ENCODE measurements at places on chromosomes 4 and X. TPM values are rescaled to one million over a fixed set of nuclear protein-coding genes. Genes with fewer than 3 reads are reported as not detected.

- no peak overlapping the region for H3K27ac ChIP-seq
- H3K4me3 ChIP-seq: no peak overlapping the region
- H3K27me3 ChIP-seq: no peaks in the 10 kb centered on the region
- no peaks in the 10 kb centered on the region for H3K4me1 ChIP-seq
- H3K36me3 ChIP-seq: no peaks in the 10 kb centered on the region
- DNase-seq: no peak
Observed at GRCh38 chr4:111046811-111047210, 423.9 kb upstream of the PITX2 start.

DNA sequence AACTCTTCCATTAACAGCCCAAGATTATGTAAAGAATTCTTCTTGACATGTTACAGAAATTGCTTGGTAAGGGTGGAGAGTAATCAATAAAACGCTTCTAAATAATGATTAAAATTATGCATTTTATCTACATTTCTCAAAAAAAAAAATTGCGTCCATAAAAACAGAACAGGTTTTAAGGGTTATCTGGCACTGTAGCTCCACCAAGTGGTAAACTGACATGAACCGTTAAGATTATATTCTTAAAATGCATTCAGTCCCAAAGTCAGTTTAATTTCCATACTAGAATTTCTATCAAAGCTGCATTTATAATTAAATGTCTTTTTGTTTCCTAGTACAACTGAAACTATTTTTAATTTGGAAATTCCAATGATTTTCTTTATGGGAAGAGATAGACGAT is 214.0 kb upstream of the UGT8 start:
- no peak overlapping the region for H3K4me3 ChIP-seq
- H3K36me3 ChIP-seq: no peaks in the 10 kb centered on the region
- H3K27ac ChIP-seq: no peak overlapping the region
- H3K27me3 ChIP-seq: no peaks in the 10 kb centered on the region

DNA sequence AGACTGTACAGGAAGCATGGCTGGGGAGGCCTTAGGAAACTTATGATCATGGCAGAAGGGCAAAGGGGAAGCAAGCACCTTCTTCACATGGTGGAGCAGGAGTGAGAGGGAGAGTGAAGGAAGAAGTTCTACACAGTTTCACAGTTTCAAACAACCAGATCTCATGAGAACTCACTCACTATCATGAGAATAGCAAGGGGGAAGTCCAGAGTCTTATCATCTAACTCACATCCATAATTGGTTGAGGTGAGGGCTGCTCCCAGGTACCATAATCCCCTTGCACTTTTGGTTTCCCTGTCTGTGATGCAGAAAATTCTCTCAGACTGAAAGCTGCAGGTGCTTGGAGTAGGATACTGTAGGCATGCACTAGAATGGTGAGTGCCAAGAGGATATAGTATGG is 233.8 kb upstream of the CPEB2 start:
- H3K4me3 ChIP-seq: no peak overlapping the region
- H3K4me1 ChIP-seq: no peaks in the 10 kb centered on the region
- DNase-seq: no peak
- no peaks in the 10 kb centered on the region for H3K27me3 ChIP-seq

DNA sequence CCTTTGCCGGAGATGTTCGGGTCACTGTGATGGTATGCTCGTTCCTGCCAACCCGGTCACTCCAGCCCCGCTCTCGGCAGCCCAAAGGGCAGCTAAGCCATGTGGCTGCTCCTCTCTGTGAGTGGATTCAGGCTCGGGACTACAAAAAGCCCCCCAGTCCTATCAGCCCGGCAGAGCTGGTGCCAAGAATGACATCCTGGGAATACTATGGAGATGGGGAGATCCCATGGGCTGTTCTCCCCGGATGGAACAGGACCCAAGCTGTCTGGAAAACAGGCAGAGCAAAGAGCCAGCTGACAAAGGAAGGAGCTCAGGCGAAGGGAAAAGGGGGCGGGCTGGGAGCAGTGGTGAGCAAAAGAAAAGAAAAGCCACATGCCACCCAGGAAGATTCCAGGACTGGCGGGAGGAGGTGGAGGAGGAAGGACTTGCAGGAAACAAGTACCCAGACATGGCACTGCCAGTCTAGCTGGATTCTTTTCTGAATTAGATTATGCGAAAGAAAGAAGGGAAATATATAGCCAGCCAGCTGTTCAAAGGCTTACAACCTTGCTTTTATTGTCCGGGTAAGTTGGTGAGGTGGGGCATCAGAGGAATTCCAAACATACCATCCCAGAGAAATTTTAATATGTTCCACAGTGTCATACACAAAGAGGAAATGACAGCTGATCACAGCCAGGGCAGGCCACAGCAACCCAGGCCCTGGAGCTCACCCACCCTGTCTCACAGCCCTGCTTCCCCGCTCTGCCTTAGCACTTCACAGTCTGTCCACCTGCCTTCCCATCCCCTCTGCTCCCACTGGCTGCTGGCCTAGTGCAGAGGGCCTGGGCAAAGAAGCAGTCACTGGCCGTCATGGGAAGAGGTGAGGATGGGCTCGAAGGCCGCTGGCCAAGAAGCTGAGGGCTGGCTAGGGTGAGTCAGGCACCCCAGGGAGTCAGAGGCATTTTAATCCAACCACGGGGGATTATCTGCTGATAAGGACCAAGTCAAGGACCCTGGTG is 3.4 kb downstream of the NDP start:
- no peaks in the 10 kb centered on the region for H3K27me3 ChIP-seq
- H3K36me3 ChIP-seq: no peaks in the 10 kb centered on the region
- DNase-seq: no peak
- H3K27ac ChIP-seq: no peak overlapping the region
- H3K4me1 ChIP-seq: no peaks in the 10 kb centered on the region

DNA sequence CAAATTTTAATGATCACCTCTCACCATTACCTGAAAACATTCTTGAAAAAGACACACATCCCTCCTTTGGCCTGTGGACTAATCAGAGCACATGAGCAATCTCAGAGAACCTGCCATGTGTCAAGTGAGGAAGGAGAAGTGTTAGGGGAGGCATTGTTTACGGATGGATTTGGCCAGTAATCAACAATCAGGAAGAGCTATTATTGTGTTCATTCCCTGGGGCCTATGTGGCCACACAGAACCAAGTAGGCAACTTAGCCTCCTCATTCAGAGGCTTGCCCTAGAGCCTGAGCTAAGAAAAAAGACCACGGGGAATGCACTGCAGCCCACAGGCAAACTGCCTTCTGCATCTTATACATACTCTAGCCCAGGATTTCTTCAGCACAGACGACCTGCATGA is 40.6 kb upstream of the DOCK11 start:
- no peak overlapping the region for H3K4me3 ChIP-seq
- no peak for DNase-seq
- H3K36me3 ChIP-seq: no peaks in the 10 kb centered on the region
- H3K27me3 ChIP-seq: no peaks in the 10 kb centered on the region

GRCh38 chr4:88780389-88780788 is 82.8 kb upstream of the NAP1L5 start:
- DNase-seq: no peak
- H3K27me3 ChIP-seq: no peaks in the 10 kb centered on the region
- H3K4me3 ChIP-seq: no peak overlapping the region
- H3K27ac ChIP-seq: no peak overlapping the region

GRCh38 chr4:159855731-159856130 is 752.9 kb downstream of the RAPGEF2 start:
- no peak for DNase-seq
- H3K27ac ChIP-seq: no peak overlapping the region
- H3K36me3 ChIP-seq: no peaks in the 10 kb centered on the region
- H3K27me3 ChIP-seq: no peaks in the 10 kb centered on the region

GRCh38 chrX:110665223-110666002 is 130.2 kb downstream of the CHRDL1 start:
- no peak overlapping the region for H3K27ac ChIP-seq
- DNase-seq: no peak
- H3K4me3 ChIP-seq: no peak overlapping the region
- H3K36me3 ChIP-seq: no peaks in the 10 kb centered on the region
- no peaks in the 10 kb centered on the region for H3K27me3 ChIP-seq

The LARP7 gene
- 51.6 TPM for total RNA-seq

The ARMCX4 gene
- total RNA-seq: 18.1 TPM

The MMRN1 gene
- total RNA-seq: 0.78 TPM

The ZDHHC15 gene
- 0.20 TPM for total RNA-seq
